ENCODE measurements at places on chromosomes 4 and X.

- no peak for DNase-seq
These were observed 45.3 kb downstream of the EVC start for GRCh38 chr4:5756271-5756670.

- no peak for DNase-seq
These were observed 45.2 kb downstream of the CXCL13 start for GRCh38 chr4:77650787-77651186.

DNA sequence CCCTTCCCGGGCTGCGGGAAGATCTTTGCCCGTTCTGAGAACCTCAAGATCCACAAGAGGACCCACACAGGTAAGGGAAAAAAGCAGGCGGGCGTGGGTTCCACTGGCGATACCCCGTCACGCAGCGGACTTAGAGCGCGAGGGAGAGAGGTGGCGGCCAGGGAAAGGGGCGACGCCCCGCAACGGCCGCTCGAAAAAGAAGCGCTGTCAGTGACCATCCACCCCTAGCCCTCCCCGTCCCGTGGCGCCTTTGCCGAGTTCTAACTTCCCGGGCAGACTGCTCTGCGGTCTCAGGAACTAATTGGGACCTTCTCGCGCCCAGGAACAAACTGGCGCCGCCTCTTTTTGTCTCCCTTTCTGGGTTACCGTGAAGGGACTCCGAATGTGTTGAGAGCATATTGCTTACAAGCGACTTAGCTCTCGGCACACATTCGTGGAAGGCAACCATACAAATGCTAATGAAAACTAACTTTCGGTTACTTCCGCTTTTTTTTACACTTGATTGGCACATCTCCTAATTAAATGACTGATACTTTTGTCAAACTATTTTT, 1.8 kb downstream of the ZIC3 start:
- no peak for DNase-seq

DNA sequence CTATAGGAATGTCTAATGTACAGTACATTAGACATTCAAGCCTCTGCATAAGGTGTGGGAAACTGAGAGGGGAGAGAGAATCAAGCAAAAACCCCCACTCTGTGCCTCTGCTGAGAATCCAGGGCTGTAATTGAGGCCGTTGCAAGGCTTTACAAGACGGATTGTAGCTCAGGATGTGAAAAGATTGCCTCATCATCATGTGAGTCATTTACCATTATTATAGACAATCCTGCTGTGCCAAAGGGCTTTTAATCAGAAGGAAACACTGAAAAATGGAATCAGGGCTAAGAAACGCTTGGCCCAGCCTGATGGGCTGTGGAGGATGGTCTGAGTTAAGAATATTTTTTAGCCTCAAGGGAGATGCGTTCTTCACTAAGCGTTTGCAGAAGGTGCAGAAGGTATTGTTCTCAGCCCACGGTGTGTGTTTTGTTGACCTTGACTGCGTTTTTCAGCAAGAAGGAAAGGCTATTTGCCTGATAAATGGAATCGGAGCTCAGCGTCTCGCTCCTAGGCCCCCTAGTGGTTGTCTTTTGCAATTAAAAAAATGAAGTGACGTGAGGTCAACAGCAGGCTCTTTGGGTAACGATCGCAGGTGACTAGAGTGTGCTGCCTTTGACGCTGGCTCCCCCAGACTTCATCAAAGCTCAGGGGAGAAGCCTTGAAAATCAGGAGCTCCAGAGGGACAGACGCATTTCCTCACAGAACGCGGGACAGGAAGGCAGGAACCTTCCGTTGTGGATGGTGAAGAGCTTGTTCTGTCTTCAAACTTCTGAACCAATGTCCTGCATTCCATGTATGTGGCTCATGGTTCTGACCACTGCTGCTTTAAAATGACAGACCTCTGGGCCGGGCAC, 18.1 kb upstream of the CHRNA9 start:
- DNase-seq = peak; percentile 43

- no peak for DNase-seq
These were observed 7.5 kb downstream of the FRYL start for GRCh38 chr4:48772556-48772955.

DNA sequence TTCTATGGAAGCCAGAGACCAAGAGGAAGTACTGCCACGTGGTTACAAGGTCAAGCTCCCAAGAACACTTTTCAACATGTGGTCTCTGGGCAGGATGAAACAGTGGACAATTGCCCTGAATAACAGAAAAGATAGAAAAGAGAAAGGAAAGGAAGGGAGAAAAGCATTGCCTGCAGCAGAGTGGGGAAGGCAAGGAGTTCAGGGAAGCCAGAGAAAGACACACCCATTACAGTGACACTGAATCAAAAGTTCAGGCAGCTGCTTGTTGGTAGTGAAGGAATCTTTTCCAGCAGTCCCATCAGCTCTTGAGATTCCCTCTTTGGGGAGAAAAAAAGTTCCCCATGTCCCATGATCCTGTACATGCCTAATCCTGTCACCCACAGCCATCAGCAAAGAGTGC, 80.5 kb downstream of the EIF4E start:
- DNase-seq = no peak

- no peak for DNase-seq
These were observed 19.4 kb upstream of the ATP8A1 start for GRCh38 chr4:42676066-42676951.

DNA sequence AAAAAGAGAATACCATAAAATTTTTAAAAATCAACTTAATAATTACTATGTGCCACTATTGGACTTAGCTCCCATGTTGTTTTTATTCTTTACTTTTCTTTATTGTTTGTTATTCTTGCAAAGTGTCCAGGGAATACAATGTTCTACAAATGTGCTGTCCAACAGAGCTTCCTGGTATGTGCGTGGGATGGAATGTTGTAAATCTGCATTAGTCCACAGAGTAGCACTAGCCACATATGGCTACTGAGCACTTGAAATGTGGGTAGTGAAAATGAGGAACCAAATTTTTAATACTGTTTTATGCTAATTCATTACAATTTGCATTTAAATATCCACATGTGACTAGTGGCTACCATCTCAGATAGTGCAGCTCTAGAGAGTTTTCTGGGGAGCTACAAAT, 14.3 kb upstream of the CORIN start:
- DNase-seq = no peak

DNA sequence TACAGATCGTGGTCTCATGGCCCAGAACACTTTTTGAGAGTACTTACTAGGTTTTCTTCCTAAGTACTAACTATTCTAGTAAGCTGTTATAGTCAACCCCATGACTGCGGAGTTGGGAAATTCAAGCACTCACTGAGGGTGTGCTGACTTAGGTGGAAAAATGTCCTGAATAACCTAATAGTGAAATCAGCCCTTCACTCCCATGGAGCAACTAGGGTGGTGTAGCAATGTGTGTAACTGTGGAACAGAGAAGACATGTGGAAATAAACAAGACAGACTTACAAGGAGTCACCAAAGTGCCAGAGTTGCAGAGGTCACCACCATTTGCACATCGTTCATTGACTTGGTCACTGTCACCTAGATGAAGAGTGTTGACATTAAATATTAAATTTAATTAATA, 12.1 kb upstream of the VSIG4 start:
- DNase-seq = no peak

DNA sequence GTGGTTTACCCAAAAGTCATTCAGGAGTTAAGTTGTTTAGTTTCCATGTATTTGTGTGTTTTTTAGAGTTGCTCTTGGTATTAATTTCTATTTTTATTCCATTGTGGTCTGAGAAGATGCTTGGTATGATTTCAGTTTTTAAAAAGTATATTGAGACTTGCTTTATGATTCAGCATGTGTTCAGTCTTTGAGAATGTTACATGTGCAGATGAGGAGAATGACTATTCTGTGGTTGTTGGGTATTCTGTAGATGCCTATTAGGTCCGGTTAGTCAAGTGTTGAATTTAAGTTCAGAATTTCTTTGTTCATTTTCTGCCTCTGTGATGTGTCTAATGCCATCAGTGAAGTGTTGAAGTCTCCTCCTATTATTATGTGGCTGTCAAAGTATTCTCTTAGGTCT, 249.4 kb downstream of the ARHGAP10 start:
- DNase-seq = no peak

DNA sequence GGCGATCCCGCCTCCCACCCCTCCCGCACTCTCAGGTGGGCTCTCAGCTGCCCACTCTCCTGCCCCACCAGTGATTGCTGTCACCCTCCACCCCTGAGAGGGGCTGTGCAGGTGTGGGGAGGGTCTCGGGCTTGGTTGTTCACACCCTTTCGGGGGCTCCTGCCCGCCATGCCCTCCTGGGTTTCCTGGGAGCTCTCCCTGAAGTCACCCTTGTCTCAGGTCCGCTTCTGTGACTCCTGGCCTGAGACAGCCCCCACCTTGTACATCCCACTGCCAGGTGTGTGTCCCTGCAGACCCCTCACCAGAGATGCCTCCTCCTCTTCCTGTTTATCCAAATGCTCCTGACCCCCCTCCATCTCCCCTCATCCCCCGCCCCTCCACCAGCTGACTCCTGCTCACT, 37.8 kb downstream of the ADRA2C start:
- no peak for DNase-seq

DNA sequence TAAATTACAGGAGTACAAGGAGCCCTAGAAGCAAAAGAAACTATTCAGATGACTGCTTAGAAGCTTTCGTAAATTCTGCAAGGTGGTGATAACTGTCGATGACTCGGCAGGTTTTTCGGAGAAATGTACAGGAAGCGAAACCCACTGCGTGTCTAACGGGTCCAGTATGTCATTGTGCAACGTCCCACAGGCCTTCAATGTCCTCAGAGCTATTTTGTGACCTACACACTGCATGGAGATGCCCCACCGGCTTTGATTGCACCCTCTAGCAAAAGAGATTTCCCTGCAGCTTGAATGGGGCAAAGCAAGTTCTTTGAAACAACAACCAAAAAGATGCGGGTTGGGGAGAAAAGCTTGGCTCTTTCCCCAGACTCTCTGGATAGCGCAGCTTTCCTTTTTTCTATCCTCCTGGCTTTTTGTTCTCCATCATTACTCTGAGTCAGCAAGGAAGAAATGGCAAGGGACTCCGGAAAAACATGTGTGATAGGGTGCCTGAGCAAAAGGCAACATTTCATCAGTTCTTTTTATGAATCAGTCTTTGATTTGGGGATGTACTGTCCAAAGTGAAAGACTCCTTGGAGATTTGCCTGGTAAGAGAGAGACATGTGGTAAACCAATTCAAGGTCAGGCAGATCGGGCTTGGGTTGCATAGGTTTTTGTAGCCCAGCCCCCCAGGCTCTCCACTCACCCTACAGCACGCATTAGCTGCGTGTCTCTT, 112.0 kb upstream of the TBL1X start:
- no peak for DNase-seq

- DNase-seq = no peak
These were observed 44.3 kb upstream of the TNIP3 start for GRCh38 chr4:121208244-121209007.

DNA sequence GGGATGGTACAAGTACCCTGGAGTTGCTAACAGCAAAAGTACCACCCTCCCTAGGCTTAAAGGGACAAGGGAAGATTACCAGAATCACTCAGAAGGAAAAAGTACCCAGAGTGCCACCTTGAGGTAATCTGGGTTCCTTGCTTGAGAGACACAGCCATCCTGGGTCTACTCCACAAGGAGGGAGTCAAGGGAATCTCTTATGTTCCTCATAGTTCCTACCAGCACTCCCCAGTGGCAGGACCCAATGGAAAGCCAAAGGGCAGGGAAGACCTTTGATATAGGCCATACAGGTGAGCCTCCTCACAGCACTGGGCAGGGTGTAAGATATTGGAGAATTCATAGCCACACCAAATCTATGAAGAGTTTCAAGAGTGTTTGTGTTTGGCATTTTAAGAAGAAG, 5.7 kb downstream of the IL2 start:
- no peak for DNase-seq

DNA sequence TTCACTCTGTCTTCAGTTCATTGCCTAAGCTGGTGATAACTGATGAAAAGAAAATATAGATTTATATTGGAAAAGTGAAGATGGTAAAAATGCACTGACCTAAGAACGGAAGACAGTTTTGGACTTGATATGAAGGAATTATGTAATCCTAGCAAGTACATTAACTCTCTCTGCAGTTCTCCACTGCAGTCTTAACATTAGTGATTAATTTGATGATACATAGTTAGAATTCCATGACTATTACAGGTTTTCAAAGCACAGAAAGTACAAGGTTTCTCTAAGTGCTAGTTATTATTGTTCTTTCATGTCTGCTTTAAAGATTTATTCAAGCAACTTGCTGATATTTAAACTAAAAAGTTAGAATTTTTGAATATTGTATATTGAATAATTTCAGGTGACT, 1591.7 kb upstream of the ADGRL3 start:
- DNase-seq = no peak

GRCh38 chrX:31223817-31224216, 152.0 kb upstream of the FTHL17 start:
- DNase-seq = no peak

- no peak for DNase-seq
These were observed 45.8 kb downstream of the ENOX2 start for GRCh38 chrX:130857207-130857606.

DNA sequence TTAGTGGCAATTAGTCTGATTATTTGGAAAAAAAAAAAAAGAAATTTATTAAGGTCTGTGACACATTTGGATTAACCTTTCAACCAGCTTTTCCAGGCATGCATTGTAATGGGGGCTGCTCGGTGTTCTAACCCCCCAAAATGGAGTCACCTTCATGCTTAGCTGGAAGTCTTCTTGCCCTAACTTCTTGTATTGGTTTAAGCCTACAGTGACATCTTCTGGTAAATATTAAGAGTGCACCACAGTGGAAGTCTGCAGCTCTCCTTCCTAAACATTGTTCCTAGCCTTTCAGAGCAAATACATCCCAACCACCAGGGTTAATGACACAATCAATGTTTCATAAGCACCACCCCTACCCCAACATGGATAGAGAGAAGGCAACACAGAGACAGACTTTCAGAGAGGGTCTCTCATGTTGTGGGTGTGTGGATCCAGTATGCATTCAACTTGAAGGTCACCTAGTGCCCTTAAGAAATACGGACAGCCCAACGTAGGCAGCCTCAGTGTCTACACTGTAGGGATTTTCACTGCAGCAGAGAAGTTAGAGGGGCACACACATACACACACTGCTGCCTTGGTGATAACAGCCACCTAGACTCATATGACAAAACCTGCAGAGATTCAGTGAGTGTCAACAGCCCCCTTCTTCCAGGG, 142.9 kb upstream of the MBNL3 start:
- no peak for DNase-seq

GRCh38 chr4:151489462-151490203, 80.7 kb downstream of the FHIP1A start:
- no peak for DNase-seq

- DNase-seq = no peak
These were observed 172.0 kb downstream of the ADAM29 start for GRCh38 chr4:175090116-175090515.

GRCh38 chr4:138984647-138985046, 30.9 kb upstream of the NOCT start:
- no peak for DNase-seq

DNA sequence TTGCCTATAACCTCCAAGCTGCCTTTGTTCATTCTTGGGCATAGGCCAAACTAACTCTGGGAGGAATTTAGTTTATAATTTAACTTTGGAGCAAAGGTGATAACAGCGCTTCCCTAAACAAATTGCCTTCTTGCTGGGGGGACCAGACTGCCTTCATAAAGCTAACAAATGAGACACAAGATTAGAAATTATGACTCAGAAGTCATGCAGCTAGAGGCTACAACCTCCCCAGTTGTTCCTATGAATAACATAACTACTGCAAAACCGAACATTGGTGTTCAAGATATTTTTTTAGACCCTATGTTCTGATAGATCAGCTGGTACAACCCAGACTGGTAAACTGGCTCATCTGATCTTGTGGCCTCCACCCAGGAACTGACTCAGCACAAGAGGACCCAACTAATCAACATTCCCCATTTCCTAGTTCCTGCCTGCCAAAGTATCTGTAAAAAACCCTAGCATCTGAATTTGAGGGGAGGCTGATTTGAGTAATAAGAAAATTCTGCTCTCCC, 22.0 kb upstream of the TMPRSS11B start:
- DNase-seq = no peak

- DNase-seq = no peak
These were observed 21.6 kb downstream of the AIMP1 start for GRCh38 chr4:106337916-106338315.

Measured in HS-27A (cell line).